ENCODE measurements at places on chromosomes 7 and 10. TPM values are rescaled to one million over a fixed set of nuclear protein-coding genes. Genes with fewer than 3 reads are reported as not detected.

The WDR86 gene
- 1.0 TPM for total RNA-seq

The CCDC3 gene
- 112 TPM for total RNA-seq

- no peak for DNase-seq
Measured at GRCh38 chr10:36198322-36198721, 556.2 kb upstream of the FZD8 start.

- DNase-seq, result no peak
Measured at GRCh38 chr7:36788825-36789470, 64.7 kb upstream of the AOAH start.

GRCh38 chr7:55977831-55978230 lies 13.4 kb downstream of the NIPSNAP2 start:
- DNase-seq, result no peak

DNA sequence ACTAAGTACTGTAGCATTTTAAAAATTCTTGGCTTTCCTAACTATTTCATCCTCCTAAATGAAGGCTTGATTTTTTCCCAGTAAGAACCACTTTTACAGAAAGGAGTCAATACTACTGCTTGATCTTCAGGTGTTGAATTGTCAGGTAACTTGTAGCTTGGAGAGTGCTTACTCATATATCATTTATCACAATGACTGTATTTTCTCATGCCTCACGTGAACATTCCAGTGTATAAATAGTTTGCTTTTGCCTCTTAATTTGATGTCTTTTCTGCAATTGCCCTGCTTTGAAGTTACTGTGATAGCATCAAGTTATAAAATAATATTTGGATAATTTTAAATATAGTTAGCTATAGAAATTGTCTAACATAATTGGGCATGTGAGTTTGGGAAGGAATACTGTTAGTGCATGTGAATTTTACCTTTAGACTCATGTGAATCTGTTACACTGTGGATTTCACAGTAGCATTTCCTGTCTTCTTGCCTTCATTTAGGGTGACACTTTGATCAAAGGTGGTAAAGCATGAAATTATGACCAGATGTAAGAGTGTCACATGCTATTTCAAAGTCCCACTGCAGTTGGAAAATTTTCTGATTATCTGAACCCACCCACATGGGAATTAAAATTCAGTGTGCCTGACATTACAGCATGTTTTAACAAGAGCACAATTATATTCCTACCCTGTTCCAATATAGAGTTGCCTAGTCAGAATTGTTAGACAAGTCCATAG lies 962.8 kb downstream of the DNAJB9 start:
- DNase-seq, result no peak

GRCh38 chr7:20240080-20240926 lies 23.1 kb upstream of the MACC1 start:
- DNase-seq, result no peak

DNA sequence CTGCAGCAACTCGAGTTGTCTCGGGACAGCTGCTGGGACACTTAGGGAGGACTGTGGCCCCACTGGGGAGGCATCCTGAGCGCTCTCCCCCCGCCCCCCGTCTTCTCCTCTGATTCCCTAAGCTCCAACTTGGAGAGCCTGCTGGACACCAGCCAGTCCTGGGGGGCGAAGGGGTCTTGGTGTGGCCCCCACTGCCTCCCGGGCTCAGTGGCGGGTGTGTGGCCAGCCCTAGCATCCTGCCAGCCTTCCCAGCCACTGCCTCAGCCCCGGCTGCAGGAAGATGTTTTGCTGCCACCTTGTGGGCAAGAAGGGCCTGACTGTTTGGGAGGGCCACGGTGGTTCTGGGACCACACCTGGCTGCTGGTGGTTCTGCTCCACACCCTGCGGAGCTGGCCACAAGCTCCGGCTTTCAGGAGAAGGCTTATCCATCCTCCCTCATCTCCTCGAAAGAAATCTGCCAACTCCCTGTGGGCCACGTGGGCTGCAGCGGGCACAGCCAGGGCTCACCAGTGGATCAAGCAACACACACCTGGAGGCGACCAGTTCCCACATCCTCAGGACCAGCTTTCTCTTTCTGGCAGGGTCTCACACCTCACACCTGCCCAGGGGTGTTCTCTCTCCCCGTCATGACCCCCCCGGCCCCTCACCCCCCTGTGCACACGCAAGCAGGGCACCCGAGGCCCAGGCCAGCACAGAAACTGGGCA lies 24.8 kb downstream of the AGAP3 start:
- DNase-seq, result peak; percentile 82

DNA sequence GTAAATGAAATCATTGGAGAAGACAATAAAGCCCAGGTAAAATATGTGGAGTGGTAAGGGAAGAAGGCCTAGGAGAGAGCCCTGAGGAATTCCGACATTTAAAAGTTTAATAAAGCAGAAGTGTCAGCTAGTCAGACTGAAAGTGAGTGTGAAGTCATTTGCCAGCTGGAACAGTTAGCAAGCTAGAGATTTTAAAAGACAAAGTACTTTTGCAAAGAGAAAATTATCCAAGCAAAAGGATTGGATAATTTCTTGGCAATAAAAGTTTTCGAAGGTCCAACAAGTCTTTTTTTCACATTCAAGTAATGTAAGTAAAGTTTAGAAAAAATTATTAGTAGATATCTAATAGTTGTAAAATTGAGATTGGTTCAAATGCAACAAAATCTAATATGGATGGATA lies 27.1 kb upstream of the SEMA3C start:
- no peak for DNase-seq

The ZNF117 gene
- 9.8 TPM for total RNA-seq

The ITPRID1 gene
- total RNA-seq, result not detected

- no peak for DNase-seq
Measured at GRCh38 chr10:5559642-5560141, 34.9 kb downstream of the CALML3 start.

The NEBL gene
- 0.08 TPM for total RNA-seq

DNA sequence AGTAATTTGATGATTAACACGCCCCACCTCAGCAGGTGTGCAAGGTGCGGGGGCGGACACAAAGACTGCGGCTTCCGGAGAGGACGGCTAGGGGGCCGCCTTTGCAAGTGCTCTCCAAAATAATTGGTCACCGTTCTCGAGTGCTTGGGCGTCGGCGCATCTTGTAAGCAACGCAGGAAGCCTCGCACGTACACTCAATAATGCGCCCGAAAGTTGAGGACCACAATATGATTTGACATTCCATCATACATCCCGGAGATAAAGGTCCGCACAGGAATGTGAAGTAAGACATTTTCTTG lies 114.7 kb downstream of the EBF3 start:
- no peak for DNase-seq

GRCh38 chr7:157602156-157602555 lies 265.4 kb downstream of the DNAJB6 start:
- DNase-seq, result no peak

GRCh38 chr7:39336442-39336841 lies 229.8 kb upstream of the YAE1 start:
- DNase-seq, result no peak

GRCh38 chr7:1710936-1711335 lies 40.9 kb downstream of the ELFN1 start:
- no peak for DNase-seq

DNA sequence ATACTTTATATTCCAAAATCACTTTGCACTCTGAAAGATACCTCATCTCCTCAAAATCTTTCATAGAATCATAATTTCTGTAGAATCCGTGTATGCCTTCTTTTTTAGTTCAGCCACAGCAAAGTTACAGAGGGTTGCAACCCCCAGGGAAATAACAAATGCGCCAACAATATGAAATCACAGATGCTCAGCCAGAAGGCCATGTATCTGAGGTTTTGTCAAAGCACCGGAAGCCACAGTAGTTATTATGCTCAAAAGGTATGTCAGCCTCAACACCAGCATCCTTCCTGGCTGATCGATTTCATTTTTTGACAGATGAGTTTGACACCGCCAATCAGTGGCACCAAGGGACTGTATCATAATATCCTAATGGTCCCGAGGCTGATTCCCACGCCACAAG lies 204.1 kb downstream of the KCNMA1 start:
- DNase-seq, result no peak

DNA sequence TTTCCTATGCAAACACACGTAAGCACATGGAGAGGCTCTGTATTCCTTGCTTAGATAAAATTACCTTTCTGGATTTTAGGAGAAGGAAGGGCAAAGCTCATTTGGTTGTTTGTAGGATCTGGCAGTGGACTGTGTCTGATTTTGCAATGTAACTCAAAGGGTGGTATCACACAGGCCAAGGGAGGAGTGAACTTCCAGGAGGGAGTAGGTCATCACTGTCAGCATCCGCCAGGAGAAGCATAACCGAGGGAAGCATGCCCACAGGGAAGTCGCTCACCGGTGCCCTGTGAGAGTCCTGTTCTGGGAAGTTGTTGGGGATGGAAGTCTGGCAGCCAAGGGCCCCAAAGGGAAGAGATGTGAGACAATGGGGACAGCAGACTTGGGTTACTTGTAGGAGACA lies 74.4 kb downstream of the CFAP58 start:
- DNase-seq, result no peak

The GPRIN2 gene
- total RNA-seq, result not detected

The ZNF394 gene
- total RNA-seq, result 25.4 TPM

DNA sequence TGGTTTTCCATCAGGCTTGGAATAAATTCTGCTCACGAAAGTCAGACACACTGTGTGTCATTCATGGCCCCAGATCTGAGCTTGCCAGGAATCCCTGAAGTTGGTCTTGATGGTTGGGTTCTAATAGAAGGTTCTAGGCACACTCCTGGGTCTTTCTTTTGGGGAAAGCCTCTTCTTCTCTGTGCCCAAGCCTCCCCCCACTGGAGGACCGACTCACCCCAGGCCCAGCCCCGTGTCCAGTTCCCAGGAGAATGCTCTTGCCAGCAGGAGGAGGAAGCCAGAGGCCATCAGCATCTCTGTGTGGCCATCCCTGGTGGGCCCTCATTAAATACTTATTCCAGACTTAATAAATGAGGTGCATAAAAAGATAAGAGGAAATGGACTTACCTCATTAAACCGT lies 548.0 kb downstream of the TCERG1L start:
- DNase-seq, result no peak

GRCh38 chr7:142997456-142997989 lies 29.4 kb downstream of the OR9A2 start:
- no peak for DNase-seq

- DNase-seq, result no peak
Measured at GRCh38 chr10:59873896-59874295, 32.5 kb downstream of the CCDC6 start.

The LRGUK gene
- total RNA-seq, result 0.04 TPM

DNA sequence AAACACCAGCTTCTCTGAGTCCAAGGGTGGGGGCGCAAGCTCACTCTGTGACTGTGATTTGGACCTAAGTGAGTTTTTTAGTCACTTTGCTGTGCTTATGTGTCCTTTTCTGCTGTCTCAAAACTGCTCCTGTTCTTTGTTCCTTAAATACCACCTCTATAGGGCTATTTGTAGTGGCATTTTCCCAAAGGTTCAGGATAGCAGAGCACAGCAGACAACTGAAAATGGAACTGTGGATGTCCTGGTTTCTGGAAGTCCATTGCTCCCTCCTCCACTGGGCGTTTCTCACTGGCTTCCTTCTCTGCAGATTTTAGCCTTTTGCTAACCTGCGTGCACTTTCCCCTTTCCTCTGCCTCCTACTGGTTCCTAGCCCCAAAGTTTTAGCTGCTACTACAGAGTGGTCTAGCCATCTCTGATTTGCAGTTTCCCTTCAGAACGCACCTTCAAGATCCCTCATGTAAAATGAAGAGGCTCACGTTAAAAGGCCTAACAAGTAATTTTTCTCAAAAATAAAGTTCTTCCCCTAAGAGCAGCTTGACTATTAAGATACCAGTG lies 25.6 kb downstream of the BLVRA start:
- DNase-seq, result no peak
